Stimulated activated CD4-positive, alpha-beta T cell treated with anti-CD3 and anti-CD28 coated beads, Interleukin-2, amount 100 ng/mL, for 4 hours (primary cell): ENCODE measurements at places on chromosomes 7 and 10.

- no peak for DNase-seq
Observed at GRCh38 chr7:105402221-105403095, 13.7 kb upstream of the SRPK2 start.

- DNase-seq: no peak
Observed at GRCh38 chr10:72445851-72446250, 91.1 kb upstream of the DNAJB12 start.

DNA sequence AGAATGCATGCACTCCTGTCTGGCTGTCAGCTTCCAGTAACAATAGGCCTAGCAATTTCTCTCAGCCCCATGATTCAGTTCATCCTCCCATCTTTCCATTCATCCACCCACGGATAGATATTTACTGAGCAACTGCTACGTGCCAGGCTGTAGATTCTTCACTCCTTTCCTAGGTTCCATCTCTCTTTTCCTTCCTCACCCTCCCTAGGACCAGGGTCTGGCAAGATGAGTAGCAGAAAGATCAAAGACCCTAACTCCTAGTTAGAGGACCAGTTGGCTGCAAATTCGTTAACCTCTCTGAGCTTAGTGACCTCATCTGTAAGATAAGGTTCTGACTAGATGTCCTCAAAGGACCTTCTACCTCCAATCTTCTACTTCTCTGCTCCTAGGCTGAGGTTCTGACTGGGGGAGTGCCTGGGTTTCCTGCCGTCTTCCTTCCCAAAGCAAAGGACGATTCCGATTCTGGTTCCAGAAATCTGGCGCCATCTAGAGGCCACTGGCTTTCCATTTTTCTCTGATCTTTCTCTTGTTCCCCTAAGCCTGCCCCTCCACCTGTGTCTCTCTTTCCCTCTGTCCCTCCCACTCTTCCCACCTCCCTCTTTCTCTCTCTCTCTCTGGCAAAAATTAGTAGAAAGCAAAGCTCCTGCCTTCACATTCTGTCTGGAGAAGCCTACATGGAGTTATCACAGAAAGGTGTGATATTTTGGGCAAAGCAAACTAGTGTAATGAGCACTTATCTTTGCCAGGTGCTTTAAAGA, 26.2 kb downstream of the TBATA start:
- DNase-seq: peak; percentile 53

DNA sequence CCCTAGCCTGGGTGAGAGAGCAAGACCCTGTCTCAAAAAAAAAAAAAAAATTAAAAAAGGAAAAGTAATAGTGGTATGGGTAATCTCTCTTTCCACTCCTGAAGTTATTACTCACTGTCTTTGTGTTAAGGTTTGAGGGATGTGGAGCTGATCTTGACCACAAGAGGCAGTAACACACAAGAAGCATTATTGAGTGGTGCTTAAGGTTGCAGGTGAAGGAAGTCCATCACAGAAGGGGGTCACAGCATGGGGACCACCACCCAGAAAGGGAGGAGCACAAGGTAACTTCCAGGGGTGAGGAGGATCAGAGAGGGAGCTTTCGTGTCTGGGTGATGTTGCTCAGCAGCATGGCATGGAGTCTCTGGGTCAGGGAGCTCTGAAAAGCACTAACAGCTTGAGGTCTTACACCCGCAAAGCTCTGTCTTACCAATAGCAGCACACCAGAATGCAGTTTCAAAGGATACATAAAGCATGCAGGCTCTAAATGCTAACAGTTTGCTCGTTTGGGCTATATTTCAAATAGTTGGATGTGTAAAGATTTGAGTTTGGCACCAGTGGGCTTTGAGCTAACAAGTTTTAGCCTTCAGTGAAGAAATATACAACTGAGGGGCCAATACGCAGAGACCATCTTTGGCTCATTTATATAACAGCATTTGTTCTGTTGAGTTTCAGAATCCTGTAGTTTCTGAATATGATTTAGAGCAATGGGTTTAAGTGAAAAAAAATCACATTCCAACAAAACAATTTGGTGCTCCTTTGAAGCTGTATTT, 100.4 kb upstream of the DNAJC1 start:
- DNase-seq: no peak

GRCh38 chr7:129739427-129739826, 127.9 kb downstream of the NRF1 start:
- DNase-seq: no peak

GRCh38 chr10:132303361-132304115, 4.2 kb downstream of the STK32C start:
- DNase-seq: no peak

- DNase-seq: no peak
Observed at GRCh38 chr10:5404208-5405041, at the start of gene TUBAL3. TUBAL3 (minus strand) TSS chr10:5404828; CDS start chr10:5404792, 36 bp downstream.

DNA sequence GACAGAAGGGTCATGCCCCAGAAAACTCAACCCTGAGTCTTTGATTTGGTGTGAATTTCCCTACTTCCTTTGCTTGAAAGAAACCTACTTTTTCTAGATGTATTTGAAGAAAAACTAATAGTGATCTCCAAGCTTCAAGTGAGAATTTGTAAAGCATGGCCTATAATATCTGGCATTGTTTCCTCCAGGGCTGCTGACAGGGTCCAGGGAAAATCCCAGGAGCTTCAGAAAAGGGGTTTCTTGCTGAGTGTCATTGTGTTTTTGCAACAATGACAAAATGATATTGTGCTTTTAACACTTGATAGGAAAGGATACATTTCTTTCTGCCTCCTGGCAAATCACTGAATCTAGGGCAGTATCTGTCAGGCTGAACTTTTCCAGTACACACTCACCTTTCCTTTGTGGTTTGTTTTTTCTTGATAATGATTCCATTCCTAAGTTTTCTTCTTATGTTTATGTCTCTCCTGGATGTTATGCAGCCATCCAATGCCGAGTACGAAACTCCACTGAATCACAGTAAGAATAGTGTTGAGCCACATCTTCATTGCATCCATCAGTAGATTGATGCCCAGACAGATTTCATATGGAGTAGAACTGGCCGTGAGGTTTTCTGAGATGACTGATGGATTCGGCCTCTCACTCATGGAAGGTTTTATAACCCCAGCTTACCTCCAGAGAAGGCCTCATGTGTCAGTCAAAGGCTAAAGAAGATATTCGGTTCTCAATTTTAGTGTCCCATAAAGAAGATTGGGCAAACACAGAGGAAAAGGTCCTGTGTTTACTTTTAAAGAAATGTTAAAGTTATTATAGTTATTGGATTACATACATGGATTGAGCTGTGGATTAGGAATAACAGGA, 76.9 kb upstream of the STEAP1B start:
- DNase-seq: no peak

GRCh38 chr7:74441801-74442200, 11.9 kb upstream of the GTF2IRD1 start:
- no peak for DNase-seq
